ENCODE measurements at places on chromosomes 13 and 19. TPM values are rescaled to one million over a fixed set of nuclear protein-coding genes. Genes with fewer than 3 reads are reported as not detected.
A peak's percentile ranks its signal among the peaks of the same experiment; 100 is the strongest.

GRCh38 chr13:97976610-97977521 is 23.4 kb downstream of the IPO5 start:
- DNase-seq = peak; percentile 47

GRCh38 chr13:42355092-42355485 is 83.1 kb downstream of the AKAP11 start:
- DNase-seq = no peak

Gene KIR3DL2
- not detected for total RNA-seq

Gene DOHH
- 6.1 TPM for total RNA-seq
